PC-9 (cell line): ENCODE measurements at places on chromosomes 2 and 18.

DNA sequence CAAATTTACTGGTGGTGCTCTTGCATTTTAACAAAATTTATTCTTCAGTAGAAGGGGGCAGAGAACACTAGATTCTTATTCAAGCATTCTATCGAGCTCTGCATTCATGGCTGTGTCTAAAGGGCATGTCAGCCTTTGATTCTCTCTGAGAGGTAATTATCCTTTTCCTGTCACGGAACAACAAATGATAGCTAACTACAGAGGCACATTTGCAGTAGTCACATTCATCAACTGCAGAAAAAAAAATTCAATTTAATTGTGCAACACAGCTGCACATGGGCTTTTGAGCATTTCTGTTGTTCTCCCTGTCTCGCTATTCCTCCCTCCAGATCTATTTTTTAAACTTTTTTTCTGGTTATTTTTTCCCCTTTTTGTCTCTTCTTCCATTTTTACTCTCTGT, 13.0 kb upstream of the DLX1 start:
- H3K36me3 ChIP-seq, result no peaks in the 10 kb centered on the region; the same call in 1 of the 2 replicates
- DNase-seq, result no peak
- H3K4me3 ChIP-seq, result no peak overlapping the region
- H3K27me3 ChIP-seq, result no peaks in the 10 kb centered on the region

GRCh38 chr2:29390136-29390535, 274.9 kb downstream of the CLIP4 start:
- no peaks in the 10 kb centered on the region for H3K4me1 ChIP-seq
- no peak for DNase-seq
- H3K27me3 ChIP-seq, result peaks cover 73% of the 10 kb centered on the region
- H3K4me3 ChIP-seq, result no peak overlapping the region

DNA sequence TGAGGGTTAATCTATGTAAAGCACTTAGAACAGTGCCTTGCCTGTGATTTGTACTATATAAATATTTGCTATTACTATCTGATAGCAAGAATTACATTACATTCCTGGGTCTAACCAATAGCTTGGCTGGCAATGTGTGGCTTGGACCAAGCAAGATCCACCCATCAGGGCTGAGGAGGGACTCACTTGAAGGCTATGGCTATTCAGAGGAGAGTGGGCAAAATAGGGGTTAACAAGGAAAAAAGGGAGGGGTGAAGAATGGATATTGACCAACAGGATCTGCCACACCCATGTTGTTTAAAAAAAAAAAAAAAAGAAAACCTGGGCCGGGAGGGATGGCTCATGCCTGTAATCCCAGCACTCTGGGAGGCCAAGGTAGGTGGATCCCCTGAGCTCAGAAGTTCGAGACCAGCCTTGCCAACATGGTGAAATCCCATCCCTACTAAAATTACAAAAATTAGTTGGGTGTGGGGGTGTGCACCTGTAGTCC, 20.0 kb upstream of the TMBIM1 start:
- DNase-seq, result no peak
- no peaks in the 10 kb centered on the region for H3K27me3 ChIP-seq
- H3K4me1 ChIP-seq, result peaks cover 34% of the 10 kb centered on the region
- no peaks in the 10 kb centered on the region for H3K36me3 ChIP-seq

- no peaks in the 10 kb centered on the region for H3K27me3 ChIP-seq
- DNase-seq, result no peak
- no peaks in the 10 kb centered on the region for H3K36me3 ChIP-seq
- H3K27ac ChIP-seq, result no peak overlapping the region
- H3K4me3 ChIP-seq, result no peak overlapping the region
These were observed 79.8 kb upstream of the LRPPRC start for GRCh38 chr2:44075541-44075940.
